ENCODE measurements at places on chromosomes 16 and 17.

GRCh38 chr17:80796430-80796861 is 195.2 kb upstream of the CHMP6 start:
- DNase-seq: no peak

DNA sequence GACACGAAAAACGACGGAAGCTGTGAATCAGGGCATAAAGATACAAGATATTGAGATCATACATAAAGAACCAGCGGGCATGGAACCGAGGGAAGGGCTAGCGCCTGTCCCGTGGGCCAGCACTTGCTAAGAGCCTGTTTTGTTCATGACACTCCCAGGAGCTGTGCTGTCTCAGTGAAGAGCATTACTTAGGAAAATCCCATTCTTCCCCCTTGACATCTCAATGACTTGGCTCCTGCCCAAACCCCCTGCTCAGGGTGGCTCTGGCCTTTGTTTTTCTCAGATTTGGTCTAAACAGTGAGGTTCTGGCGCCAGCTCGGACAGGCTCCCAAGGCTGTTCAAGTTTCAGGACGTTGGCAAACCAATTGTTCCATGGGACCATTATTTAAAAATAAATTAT is 79.1 kb upstream of the SEC14L1 start:
- peak; percentile 30 for DNase-seq

GRCh38 chr17:62675260-62675659 is 47.8 kb downstream of the MRC2 start:
- DNase-seq: no peak

DNA sequence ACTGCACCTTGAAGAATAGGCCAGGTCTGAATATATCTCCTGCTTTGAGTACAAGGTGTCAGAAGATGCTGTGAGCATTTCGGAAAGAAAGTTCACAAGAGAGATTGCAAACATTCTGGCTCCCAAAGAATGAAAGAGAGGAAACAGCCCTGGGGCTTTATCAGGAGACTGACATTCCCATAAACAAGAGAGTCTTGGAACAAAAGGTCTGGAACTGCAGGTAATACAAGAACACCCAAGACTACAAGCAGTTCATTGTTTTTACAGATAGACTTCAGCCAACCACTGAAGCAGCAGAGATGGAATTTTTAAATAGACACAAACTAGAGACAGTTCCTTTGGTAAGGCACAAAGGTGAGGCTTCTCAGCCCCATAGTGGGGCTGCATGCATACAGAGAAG is 14.4 kb downstream of the HSD17B2 start:
- DNase-seq: no peak

DNA sequence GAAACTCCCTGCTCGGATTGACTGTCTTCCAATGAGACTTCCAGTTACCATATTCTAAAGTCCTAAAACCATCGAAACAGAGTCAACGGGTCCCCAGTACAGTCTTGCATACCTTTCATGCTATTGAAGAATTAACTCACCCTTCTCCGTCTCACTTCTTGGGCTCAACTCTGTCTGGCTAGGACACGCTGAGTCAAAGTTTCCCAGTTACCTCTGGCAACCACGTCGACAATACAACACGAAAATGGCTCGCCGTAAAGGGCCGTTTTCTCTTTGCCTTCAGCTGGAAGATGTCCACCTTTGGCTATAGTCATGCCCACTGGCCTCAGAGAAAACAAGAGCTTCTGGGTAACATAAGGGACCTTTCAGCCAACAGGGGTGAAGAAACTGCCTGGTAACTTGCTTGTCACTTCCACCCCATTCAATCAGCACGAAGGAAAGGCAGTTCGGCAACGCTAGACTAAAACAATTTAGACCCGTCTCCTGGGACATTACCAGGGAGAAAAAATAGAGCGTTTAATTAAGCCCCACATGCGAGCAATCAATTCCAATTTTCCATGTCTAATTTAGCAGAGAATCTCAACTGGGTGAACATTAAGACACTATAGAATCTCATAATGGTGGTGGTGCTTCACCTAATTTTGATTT is 21.5 kb downstream of the KCNG4 start:
- no peak for DNase-seq

DNA sequence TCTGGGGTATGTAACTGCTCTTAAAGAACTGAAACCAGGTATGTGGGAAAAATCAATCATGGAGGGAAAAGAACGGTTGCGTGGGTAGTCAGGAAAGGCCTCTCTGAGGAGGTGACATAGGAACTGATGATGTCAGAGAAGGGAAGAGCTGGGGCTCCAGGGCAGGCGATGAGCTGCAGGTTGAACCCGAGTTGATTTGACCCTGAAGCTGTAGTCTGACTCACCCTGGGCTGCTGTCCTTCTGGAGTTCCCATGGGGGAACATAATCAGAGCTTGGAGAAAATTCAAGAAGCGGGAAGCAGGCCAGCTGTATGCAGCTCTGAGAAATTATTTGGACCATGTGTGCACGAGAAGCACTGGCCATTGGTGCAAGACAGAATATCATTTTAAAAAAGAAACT is 16.7 kb downstream of the SLC6A2 start:
- no peak for DNase-seq

DNA sequence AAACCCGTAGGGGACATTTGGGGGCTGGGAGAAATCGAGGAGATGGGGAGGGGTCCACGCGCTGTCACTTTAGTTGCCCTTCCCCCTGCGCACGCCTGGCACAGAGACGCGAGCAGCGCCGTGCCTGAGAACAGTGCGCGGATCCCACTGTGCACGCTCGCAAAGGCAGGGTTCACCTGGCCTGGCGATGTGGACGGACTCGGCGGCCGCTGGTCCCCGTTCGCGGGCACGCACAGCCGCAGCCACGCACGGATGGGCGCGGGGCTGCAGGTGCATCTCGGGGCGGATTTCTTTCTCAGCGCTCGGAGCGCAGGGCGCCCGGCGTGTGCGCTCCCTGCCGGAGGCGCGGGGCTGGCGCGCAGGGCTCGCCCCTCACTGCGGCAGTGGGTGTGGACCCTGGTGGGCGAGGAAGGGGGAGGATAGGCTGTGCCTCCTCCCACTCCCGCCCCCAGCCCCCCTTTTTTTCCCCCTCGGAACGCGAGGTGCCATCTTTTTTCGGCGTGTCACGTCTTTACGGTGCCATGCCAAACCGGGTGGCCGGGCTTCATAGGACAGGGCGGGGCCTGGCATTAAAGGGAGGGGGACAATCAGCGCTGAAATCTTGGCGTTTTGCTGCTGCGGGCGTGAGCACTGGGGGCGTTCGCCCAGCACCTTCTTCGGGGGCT is 1.1 kb downstream of the MAPT start:
- DNase-seq: no peak

Data from NCI-H2029 treated with DMSO at 0.1 percent for 48 hours (cell line).